Coronary artery (tissue), 2 donors: ENCODE measurements at places on chromosomes 11 and 22.

GRCh38 chr22:24875862-24876506 is 70.0 kb downstream of the SGSM1 start:
- DNase-seq, result no peak

GRCh38 chr11:47345890-47346563 is 6.5 kb downstream of the MYBPC3 start:
- DNase-seq, result no peak

DNA sequence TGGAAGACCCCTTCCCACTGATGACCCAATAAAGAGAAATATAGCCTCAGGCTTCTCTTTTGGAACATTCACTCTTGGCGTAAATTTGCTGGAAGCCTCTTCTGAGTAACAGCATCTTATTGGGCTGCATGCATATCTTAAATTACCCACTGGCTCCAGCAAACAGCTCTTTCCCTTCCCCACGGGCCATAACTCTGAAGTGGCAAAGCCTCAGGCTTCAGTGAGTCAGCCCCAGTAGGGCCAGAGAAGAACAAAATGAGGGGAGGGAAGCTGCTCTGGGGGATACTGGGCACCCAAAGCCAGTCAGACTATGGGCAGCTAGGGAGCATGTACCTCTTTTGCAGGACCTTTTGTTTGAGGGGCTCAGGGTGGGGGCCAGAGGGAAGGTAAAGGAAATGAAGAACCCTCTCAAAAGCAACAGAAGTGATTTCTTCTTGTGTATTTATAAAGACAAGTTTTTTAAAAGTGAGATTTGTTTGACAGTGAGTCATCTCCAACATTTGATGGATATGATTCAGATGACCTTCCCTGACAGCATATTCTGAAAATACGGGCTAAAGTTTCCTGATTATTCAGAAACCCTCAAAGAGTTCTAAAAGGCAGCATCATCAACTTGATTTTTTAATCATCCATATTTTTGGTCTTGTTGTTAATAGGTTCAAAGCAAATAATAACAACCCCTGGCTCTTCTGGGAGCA is 203.4 kb downstream of the KIF18A start:
- DNase-seq, result no peak

DNA sequence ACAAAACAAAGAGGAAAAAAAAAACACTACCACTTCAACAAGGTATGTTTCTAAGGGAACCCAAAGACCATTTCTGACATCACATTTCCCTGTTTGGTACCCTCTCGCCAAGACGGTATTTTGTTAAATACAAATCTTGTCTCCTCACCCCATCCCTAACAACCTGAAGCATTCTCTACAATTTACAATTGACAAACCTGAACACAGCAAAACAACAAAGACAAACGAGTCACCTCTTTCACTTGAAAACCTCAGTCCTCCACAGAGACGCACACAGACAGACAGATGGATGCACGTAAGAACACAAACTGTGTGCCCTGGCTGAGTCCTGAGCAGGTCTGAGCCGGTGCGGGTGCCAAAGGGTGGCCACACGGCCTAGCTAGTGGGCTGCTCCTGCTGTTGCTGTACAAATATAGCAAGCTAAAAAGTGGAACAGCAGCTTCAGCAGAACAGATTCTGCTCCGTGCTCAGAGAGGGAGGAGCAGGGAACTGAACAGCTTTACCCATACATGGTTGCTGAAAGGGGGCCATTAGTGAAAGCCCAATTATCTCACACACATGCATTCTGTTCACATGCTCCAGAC is 28.5 kb downstream of the CELF1 start:
- DNase-seq, result no peak

DNA sequence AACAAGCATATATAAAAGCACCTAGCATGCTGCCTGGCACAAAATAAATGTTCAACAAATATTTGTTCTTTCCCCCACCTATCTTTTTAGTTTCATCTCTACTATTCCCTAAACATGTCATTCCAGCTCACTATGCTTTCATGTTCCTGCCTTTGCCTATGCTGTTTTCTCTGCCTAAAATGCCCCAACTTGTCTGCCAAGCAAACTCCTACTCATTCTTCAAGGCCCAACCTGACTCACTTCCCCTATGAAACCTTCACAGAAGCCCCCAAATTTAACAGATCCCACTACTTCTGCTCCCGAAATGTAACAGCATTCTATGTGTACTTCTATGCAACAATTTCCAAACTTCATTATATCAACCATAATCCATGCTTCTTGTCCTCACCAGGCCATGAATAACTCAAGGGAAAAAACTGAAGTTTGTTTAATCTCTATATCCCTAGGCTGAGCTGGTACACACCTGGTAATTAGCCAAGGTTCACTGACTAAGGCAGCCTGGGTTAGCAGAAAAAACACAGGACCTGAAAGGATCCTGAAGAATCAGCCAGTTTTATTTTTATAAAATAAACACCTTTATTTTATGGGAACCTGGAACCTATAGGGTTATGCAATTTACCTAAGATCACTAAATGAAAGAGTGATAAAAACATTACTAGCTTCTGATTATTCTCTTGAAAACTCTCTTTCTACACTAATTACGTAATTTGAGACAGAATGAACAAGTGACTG is 72.2 kb downstream of the PAK1 start:
- DNase-seq, result no peak

- peak; percentile 94 for DNase-seq
Measured at GRCh38 chr22:46071451-46072109, 78.7 kb upstream of the PPARA start.

DNA sequence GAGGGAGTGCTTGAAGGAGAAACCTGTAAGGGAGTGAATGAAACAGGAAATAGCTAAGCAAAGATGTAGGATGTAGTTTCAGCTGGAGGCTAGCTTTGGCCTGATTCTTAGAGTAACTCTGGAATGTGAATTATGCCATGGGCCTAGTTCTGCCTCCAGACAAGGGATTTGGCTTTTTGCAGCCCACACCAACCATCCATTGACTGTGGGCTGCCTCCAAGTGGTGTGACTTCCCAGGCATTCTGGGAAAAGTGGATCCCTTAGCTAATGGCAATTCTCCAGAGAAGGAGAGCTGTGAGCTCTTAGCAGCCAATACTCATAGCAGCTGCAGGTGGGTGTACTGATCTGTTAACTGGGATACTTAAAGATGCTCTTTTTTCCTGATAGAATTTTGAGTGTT is 2.0 kb upstream of the OR9I1 start:
- no peak for DNase-seq

- no peak for DNase-seq
Measured at GRCh38 chr11:28932940-28933339, 824.8 kb downstream of the METTL15 start.

DNA sequence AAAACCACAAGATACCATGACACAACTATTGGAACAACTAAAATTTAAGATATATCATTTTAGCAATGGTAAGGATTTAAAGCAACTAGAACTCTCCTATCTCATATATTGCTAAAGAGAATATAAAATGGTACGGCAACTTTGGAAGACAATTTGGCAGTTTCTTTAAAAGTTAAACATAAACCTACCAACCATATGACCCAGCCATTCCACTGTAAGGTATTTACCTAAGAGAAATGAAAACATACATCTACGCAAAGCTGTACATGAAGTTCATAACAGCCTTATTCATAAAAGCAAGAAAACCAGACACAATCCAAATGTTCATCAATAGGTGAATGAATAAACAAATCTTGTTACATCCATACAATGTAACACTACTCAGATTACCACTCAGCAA is 31.3 kb downstream of the SIK3 start:
- DNase-seq, result no peak

DNA sequence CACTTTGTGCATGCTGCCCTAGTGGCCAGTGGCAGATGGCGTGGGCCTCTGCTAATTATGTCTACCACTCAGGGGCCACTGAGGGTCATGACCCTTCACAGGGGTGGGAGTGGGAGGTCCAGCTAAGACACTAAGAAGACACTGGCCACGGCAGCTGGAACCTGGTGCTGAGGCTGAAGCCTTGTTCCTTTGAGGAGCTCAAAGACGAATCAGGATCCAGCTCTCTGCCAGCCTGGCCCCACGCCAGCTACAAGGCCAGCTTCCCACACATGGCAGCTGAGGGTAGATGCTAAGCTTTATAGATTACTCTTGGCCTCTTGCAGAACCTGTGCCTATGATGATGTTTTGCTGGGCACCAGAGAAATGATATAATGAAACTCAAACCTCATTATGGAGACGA is 226.3 kb downstream of the DSCAML1 start:
- DNase-seq, result no peak

GRCh38 chr22:24495365-24495675 is 188 bp downstream of the UPB1 start:
- DNase-seq, result no peak

DNA sequence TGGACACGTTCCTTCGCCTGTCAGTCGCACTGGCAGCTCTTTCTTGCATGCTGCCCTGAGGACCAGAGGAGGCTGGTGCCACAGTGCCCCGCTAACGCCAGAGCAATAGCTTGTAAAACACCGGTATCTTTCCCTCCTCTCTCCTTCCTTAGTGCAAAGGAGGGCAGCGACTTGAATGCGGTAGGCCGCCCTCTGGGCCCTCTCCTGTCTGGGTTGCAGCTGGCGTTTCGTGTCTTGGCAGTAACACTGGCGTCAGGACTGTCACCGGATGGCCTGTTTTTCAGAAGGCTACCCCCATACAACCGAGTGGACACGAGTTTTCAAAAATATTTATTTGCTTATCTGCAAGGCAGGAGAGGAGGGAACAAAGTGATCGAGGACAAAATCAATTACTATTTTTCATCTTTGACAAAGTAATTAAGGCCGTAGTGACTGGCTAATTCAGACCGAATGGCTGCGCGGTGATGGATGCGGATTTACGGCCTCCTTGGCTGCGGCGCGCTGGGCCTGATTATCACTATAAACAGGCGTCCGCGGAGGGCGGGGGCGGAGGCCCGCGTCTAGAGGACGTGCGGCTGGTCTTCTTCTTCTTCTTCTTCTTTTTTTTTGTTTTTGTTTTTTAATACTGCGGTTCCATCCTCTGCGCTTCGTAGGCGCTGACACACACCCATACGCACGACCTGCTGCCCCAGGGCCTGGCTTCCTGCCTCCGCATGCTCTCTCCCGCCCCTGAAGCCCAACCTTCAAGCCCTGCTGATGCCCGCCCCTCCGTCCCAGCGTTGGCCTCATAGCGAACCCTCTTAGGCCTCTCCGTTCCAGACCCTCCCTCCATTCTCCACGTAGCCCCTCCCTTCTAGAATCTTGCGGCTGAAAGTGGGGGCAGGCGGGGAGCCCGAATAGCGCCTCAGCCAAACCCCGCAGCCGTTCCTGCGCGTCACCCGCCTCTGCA is 2.9 kb upstream of the SLC6A5 start:
- no peak for DNase-seq

GRCh38 chr11:84853841-84854497 is 773.2 kb downstream of the DLG2 start:
- DNase-seq, result no peak

DNA sequence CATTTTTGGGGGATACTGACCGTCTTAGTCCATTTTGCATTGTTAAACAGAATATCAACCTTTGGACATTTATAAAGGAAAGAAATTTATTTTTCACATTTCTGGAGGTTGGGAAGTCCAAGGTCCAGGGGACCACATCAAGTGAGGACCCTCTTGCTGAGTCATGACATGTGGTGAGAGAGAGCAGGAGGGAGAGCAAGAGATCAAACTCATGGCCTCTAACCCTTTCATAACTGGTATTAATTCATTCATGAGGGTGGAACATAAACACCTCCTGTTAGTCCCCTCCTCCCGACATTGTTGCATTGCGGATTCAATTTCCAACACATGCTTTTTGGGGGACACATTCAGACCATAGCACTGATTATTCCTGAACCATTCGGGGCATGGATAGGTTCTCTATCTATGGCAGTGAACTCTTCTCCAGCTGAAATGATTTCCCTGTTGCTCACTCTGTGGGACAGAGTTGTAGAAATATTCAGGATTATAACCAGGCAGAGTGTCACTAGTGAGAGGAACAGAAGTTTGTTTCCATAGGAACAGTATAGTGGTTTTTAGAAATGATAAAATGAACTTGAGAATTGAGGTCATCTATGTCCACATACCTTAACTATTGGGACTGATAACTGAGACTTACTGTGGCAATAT is 88.2 kb upstream of the OR9Q1 start:
- no peak for DNase-seq

DNA sequence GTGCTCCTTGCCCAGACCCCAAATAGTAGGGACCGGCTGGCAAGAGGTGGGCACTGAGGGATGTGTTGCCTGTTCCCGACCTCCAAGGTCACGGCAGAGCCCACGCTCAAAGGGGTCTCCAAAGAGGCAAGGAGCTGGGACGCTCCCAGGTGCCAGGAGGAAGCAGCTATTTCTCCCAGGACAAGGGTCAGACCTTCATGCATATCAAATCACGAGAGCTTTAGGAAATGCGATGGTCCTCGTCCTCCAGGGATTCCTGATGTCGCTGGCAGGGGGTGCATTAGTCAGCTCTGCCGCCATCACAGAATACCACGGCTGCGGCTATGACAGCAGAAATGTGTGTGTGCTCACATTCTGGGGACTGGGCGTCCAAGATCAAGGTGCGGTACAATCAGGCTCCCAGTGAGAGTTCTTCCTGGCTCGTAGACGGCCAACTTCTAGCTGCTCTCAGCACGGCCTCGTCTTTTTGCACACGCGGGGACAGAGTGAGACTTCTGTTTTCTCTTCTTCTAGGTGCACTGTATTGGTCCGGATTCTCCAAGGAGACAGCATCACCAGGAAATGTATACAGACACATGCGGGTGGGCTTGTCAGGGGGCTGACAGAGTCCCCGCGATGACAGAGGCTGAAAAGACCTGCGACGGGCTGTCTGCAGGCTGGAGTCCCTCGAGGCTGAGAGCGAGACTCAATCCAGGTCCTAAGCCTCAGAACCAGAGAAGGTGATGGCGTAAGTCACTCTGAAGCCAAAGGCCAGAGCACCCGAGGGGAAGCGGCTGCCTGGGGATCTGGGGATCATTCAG is 81.6 kb downstream of the SHANK2 start:
- DNase-seq, result peak; percentile 68

DNA sequence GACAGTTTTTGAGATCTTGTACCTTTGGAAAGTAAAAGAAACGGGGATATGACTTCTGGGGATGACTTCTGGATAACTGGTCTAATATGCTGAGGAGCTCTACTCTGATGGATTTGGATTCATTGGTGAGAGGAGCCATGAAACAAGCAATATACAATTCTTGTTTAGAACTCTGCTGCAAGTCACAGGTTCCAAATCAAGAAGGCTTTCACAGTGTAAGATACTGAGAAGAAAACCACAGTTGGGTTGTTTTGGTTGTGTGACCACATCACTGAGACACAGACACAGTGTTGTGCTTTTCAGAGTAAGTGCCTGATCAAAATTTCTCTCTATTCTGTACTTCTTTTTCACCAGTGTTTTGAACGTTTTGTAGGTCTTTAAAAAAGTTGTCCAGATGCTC is 13.1 kb upstream of the UCP2 start:
- no peak for DNase-seq

- no peak for DNase-seq
Measured at GRCh38 chr22:32758866-32759385, 42.6 kb upstream of the TIMP3 start.
